Stimulated activated CD4-positive, alpha-beta T cell treated with anti-CD3 and anti-CD28 coated beads, Interleukin-4, amount 100 ng/mL, for 1 hour (primary cell): ENCODE measurements at places on chromosomes 7 and 10.

- no peak for DNase-seq
Observed at GRCh38 chr7:45880433-45880860, 7.6 kb upstream of the CCDC201 start.

- DNase-seq = no peak
Observed at GRCh38 chr7:22399091-22399490, 42.1 kb upstream of the RAPGEF5 start.

- DNase-seq = no peak
Observed at GRCh38 chr7:108140671-108141070, 10.5 kb upstream of the LAMB4 start.

- no peak for DNase-seq
Observed at GRCh38 chr10:93357680-93358079, 124.5 kb downstream of the MYOF start.

- DNase-seq = no peak
Observed at GRCh38 chr10:121910673-121911420, 17.0 kb downstream of the ATE1 start.

GRCh38 chr7:142770661-142771352 lies at the start of gene PRSS2:
TSS of gene PRSS2 (plus strand) at chr7:142770970. CDS start at chr7:142770983, 13 bp downstream.
- DNase-seq = no peak

DNA sequence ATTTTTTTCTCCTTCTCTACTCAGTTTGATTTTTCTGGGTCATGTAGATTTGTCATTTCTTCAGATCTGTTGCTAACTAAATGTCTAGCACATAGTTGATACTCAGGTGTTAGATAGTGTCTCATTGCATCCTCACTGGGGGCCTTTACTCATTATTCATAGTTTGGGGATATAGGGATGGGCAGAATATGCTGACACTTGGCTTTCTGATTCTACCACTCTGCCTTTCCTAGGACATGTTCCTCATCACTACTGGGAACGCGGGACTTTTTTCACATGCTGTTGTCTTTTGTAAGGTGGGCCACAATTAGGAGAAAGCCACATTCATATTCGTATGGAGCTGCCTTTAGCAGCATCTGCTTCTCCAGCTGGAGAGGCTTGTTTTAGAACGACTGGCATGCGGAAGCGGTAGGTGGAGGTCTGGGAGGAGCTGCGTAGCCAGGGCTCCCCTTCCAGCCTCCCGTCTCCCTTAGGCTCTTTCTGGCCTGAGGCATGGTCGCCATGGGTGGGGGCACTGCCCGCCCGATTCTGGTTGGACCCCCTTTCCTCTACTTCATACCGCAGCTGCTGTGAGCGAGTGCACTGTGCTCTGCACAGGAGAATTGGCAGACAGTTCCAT lies 78.8 kb downstream of the SND1 start:
- no peak for DNase-seq

DNA sequence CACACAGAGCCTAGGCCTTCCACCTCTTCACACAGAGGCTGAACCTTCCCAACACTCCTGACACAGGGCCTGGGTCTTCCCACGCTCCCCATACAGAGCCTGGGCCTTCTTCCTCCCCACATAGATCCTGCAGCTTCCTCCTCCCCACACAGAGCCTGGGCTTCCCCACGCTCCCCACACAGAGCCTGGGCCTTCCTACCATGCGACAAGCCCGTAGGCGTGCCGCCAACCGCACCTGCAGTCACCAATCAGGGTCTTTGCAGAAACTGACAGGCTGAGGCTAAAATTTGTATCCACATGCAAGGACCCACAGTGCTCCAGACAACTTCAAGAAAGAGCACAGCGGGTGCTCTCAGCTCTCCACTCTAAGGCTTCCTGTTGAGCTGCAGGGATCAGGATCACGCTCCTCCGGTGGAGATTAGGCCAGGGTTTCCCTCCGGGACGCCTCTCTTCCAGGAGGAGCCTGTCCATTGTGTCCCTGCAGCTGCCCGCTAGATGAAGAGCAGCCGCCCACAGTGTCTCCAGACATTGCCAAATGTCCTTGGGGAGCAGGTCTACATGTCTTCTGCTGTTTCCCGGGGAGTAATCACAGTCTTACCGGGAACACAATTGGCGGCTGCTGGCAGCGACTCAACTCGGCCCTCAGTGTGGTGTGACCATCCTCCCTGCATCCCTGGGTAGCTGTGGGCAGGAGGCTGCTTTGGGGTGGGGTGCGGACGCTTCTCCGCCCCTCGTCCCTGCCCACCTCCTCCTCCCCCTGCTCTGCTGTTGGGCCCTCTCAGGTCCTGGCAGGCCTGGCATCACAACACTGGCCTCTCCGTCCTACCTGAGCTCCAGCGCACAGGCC lies 9.7 kb downstream of the CFAP46 start:
- peak; percentile 38 for DNase-seq

GRCh38 chr7:4787947-4788626 lies 12.7 kb downstream of the AP5Z1 start:
- DNase-seq = no peak

DNA sequence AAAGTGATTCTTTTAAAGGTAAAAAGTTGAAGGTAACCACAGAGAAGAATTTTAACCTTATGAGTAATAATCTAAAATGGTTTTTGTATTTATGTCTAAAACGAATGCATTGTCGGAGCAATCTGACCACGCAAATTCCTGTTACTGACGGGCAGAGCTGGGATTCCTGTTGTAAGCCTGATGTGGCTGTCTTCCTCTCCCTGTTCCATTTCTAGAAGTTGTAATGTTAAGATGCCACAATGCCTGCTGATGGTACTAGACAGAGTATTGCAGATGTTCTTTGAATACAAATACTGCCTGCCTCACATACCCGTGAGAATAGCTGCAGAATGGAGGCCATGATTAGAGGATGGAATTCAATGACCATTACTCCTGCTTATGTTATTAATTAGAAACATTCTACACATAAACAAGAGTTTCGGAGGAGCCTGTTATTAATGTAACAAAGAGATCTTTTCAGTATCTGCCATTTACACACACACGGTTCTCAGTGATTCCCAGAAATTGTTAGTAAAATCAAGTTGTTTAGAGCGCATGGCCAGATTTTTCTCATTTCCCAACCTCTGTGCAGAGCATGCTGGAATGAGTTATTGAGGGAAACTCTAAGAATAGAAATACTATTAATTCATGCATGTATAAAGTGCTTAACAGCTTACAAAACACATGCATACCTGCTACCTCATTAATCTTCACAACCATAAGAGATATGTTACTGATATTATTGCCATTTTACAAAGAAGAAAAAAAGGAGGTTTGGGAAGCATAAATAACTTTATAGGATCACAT lies 196.8 kb downstream of the PTN start:
- no peak for DNase-seq

GRCh38 chr10:47059606-47060311 lies 148.5 kb downstream of the PTPN20 start:
- DNase-seq = no peak

DNA sequence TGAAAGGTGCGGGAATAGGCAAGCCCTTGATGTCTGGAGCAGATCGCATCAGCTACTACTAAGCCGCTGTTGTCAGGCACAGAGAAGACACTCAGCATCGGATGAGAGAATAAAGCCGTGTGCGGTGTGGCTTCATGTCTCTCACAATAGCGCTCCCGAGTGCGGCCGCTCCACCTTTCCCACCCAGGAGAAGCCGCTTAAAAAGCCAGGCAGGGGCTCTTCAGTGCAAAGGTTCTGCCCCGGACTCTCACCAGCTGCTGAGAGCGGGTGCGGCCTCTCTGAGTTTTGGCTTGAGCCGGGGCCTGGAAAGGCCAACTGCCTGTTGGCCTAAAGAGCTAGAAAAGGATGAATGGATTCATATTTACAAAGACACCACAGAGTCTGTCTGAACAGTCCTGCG lies 600.6 kb downstream of the DNAJB6 start:
- DNase-seq = no peak
